ENCODE measurements at places on chromosomes 3 and 15. TPM values are rescaled to one million over a fixed set of nuclear protein-coding genes. Genes with fewer than 3 reads are reported as not detected.

The ATP13A4 gene
- 0.35 TPM for total RNA-seq

The MUC20 gene
- total RNA-seq: not detected

The FSIP1 gene
- not detected for total RNA-seq

The GP5 gene
- under 0.01 TPM for total RNA-seq

The SV2B gene
- not detected for total RNA-seq

The SLCO2A1 gene
- 0.47 TPM for total RNA-seq

The LAMB2 gene
- 310 TPM for total RNA-seq

The BNIP2 gene
- 95.6 TPM for total RNA-seq

The C2CD4A gene
- total RNA-seq: 0.12 TPM

The NME9 gene
- total RNA-seq: not detected

The TRIM42 gene
- not detected for total RNA-seq

The SLC6A11 gene
- not detected for total RNA-seq

The IL17RB gene
- not detected for total RNA-seq

The SHF gene
- 4.7 TPM for total RNA-seq

The MYRIP gene
- not detected for total RNA-seq

The TLR9 gene
- total RNA-seq: under 0.01 TPM

The CCDC191 gene
- total RNA-seq: 0.85 TPM

The P2RY1 gene
- total RNA-seq: 1.3 TPM

The CACNA2D3 gene
- total RNA-seq: not detected

The SUSD5 gene
- total RNA-seq: 4.8 TPM

The SLC28A2 gene
- total RNA-seq: not detected

The LYZL4 gene
- not detected for total RNA-seq

Measured in pericardium fibroblast (primary cell).